ENCODE measurements at places on chromosomes 1 and 21. TPM values are rescaled to one million over a fixed set of nuclear protein-coding genes. Genes with fewer than 3 reads are reported as not detected.

CYP4Z1 gene
- total RNA-seq = 0.13 TPM

WNT2B gene
- total RNA-seq = 3.0 TPM

SPRR4 gene
- not detected for total RNA-seq

RXRG gene
- not detected for total RNA-seq

GSTM3 gene
- total RNA-seq = 57.2 TPM

SLC35F3 gene
- not detected for total RNA-seq

ST6GALNAC3 gene
- total RNA-seq = 0.44 TPM

KRTAP20-3 gene
- not detected for total RNA-seq

CTTNBP2NL gene
- total RNA-seq = 20.7 TPM

HIVEP3 gene
- total RNA-seq = 0.26 TPM

ELAPOR1 gene
- total RNA-seq = 0.25 TPM

TNFSF4 gene
- 1.2 TPM for total RNA-seq

LGALS8 gene
- 63.9 TPM for total RNA-seq

RCSD1 gene
- total RNA-seq = 0.26 TPM

COL9A2 gene
- total RNA-seq = 1.1 TPM

OR2T35 gene
- total RNA-seq = not detected

ADAM30 gene
- total RNA-seq = not detected

CELA3B gene
- total RNA-seq = not detected

TMPRSS2 gene
- not detected for total RNA-seq

UBE2G2 gene
- total RNA-seq = 76.8 TPM

DDAH1 gene
- 32.9 TPM for total RNA-seq

HSPG2 gene
- total RNA-seq = 173 TPM

RPTN gene
- total RNA-seq = not detected

UMODL1 gene
- not detected for total RNA-seq

SLC2A5 gene
- total RNA-seq = 0.62 TPM

CHAF1B gene
- 2.1 TPM for total RNA-seq

C1orf167 gene
- total RNA-seq = 0.92 TPM

OR10Z1 gene
- not detected for total RNA-seq

HCN3 gene
- total RNA-seq = 1.1 TPM

FCRL4 gene
- not detected for total RNA-seq

CRYAA gene
- total RNA-seq = not detected

CD101 gene
- 0.31 TPM for total RNA-seq

GJA8 gene
- total RNA-seq = not detected

CNR2 gene
- total RNA-seq = not detected

Measured in aortic smooth muscle cell (primary cell).